ENCODE measurements at places on chromosomes 5 and 9. TPM values are rescaled to one million over a fixed set of nuclear protein-coding genes. Genes with fewer than 3 reads are reported as not detected.

FOXD4L4 gene
- total RNA-seq: 0.42 TPM

ZDHHC11B gene
- total RNA-seq: 1.1 TPM

FIBCD1 gene
- not detected for total RNA-seq

GPSM1 gene
- total RNA-seq: 10.0 TPM

REXO4 gene
- total RNA-seq: 45.6 TPM

SAPCD2 gene
- 0.44 TPM for total RNA-seq

FGF18 gene
- total RNA-seq: 0.42 TPM

ADAMTS6 gene
- 7.7 TPM for total RNA-seq

OR13D1 gene
- total RNA-seq: not detected

GARIN3 gene
- not detected for total RNA-seq

HEMGN gene
- total RNA-seq: 3.4 TPM

GFI1B gene
- 0.39 TPM for total RNA-seq

MSANTD3 gene
- 12.9 TPM for total RNA-seq

MZB1 gene
- total RNA-seq: 2.5 TPM

INSL6 gene
- total RNA-seq: not detected

WHRN gene
- 4.2 TPM for total RNA-seq

OR2S2 gene
- not detected for total RNA-seq

NPR3 gene
- not detected for total RNA-seq

TAF9 gene
- total RNA-seq: 61.8 TPM

CEL gene
- 1.3 TPM for total RNA-seq

FST gene
- total RNA-seq: 0.36 TPM

UBE2QL1 gene
- not detected for total RNA-seq

NEUROG1 gene
- not detected for total RNA-seq

OR13C4 gene
- total RNA-seq: not detected

PCDHAC2 gene
- not detected for total RNA-seq

FAM81B gene
- total RNA-seq: not detected

PAEP gene
- not detected for total RNA-seq

PCDHGC3 gene
- not detected for total RNA-seq

ARSK gene
- total RNA-seq: 7.2 TPM

DIRAS2 gene
- not detected for total RNA-seq

SPRY4 gene
- total RNA-seq: not detected

SLC44A1 gene
- 8.2 TPM for total RNA-seq

CMBL gene
- 0.36 TPM for total RNA-seq

CEP78 gene
- total RNA-seq: 32.7 TPM

ABCA2 gene
- total RNA-seq: 37.0 TPM

F2RL2 gene
- not detected for total RNA-seq
